ENCODE measurements at places on chromosomes 2 and 18. TPM values are rescaled to one million over a fixed set of nuclear protein-coding genes. Genes with fewer than 3 reads are reported as not detected.

The SCYGR8 gene
- not detected for total RNA-seq

The PMAIP1 gene
- total RNA-seq, result 1.1 TPM

The GNLY gene
- total RNA-seq, result 0.22 TPM

The MBD2 gene
- 94.9 TPM for total RNA-seq

The SKOR2 gene
- total RNA-seq, result not detected

The CPS1 gene
- 8.8 TPM for total RNA-seq

The NLRC4 gene
- 0.33 TPM for total RNA-seq

The REEP1 gene
- total RNA-seq, result 5.4 TPM

GRCh38 chr18:62631173-62631572 lies 84.2 kb upstream of the PHLPP1 start:
- no peak for DNase-seq

GRCh38 chr18:24940416-24940815 lies 411.6 kb downstream of the ZNF521 start:
- no peak for DNase-seq

DNA sequence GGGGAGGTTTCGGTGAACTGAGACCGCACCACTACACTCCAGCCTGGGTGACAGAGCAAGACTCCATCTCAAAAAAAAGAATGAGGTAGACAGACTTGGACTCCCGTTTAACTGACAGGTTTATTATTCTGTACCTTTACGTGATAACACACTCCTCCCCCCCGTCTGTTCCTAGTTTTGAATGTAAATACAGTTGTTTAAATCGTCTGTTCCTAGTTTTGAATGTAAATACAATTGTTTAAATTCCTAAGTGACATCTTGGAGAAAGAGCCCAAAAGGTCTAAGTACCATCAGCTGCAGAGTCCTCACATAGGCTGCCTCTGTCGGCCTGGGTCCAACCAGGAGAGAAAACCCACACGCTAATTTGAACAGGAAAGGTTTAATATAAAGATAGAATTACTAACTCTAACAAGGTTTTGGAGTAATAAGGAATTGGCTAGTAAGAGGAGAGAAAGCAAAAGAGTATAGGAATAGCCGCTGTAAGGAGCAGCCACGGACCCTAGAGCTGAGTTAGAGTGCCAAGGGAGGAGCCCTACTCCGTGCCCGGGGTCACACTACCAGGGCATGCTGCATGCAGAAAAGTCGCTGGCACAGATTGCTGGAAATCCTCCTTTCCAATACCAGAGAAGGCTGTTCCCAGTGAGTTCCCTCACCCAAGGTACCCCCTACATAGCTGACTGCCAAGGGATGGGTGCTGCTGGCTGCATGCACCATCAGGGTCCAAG lies 83.5 kb upstream of the RANBP2 start:
- no peak for DNase-seq

- no peak for DNase-seq
Observed at GRCh38 chr2:33314541-33314940, 161.9 kb upstream of the RASGRP3 start.

- no peak for DNase-seq
Observed at GRCh38 chr2:26169681-26170414, 3.0 kb upstream of the GAREM2 start.

- no peak for DNase-seq
Observed at GRCh38 chr2:5969303-5969702, 277.1 kb downstream of the SOX11 start.

- no peak for DNase-seq
Observed at GRCh38 chr2:164706522-164706921, 85.2 kb upstream of the GRB14 start.

DNA sequence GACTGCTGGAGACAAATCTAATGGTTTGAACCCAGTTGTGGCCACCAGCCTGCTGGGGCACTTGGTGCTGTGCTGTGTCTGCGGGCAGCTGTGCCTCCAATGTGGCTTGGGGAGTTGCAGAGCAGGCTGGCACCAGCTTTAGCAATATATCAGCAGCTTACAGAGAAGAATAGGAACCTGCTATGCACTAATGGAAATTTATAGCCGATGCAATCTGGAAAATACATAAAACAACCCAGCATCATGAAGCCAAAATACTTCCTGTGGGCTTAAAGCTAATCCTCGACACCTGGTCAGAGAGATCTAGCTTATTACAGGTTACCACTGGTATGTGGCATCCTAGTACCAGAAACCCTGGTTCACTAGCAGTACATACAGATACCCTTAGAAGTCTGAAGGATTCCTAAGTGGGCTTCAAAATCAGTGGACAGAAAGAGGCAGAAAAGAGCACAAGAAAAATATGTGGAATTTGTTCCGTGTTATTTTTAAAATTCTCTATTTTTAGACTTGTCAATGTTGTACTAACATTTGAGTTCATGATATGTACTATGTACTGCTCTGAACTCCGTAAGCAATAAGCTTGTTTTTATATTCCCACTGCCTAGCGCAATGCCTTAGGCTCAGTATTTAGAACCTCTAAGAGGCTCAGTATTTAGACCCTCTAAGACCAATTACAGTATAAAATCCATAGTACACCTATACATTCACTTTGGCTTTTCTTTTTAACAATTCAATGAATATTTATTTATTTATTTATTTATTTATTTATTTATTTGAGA lies 194.7 kb downstream of the UXS1 start:
- no peak for DNase-seq

DNA sequence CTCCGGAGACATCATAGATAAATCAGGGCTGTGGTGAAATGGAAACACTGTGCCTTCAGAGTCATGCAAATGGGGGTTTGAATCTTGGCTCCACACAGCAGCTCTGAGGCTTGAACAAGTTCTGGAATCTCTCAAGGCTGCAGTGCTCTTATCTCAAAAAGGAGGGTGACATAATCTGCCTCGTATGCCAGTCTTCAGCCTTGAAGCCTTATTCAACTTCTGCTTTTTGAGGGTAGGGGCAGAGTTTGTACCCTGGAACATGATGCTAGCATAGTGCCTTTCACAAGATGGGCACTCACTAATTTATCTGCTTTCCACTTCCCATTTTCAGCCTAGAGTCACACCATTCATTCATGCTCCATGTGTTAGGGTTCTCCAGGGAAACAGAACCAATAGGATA lies 42.3 kb downstream of the GATA6 start:
- no peak for DNase-seq

GRCh38 chr2:69386360-69386759 lies 667 bp downstream of the GFPT1 start:
- DNase-seq, result no peak

DNA sequence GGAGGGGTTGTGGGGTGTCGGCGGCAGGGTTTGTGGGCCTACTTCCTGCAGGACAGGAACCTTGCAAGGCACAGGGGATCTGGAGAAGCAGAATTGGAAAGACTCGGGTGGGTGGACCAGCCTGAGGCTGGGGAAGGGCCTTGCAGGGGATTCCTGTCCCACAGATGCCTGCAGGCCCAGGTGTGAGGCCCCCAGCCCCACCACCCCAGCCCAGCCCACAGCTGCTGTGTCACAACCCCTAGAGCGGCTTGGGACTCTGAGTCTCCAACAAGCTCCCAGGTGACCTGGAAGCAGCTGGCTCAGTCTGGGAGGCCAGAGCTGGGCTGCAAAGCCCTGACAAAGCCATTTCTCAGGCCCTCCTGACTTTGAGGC lies 93.1 kb downstream of the ZFP36L2 start:
- DNase-seq, result no peak

DNA sequence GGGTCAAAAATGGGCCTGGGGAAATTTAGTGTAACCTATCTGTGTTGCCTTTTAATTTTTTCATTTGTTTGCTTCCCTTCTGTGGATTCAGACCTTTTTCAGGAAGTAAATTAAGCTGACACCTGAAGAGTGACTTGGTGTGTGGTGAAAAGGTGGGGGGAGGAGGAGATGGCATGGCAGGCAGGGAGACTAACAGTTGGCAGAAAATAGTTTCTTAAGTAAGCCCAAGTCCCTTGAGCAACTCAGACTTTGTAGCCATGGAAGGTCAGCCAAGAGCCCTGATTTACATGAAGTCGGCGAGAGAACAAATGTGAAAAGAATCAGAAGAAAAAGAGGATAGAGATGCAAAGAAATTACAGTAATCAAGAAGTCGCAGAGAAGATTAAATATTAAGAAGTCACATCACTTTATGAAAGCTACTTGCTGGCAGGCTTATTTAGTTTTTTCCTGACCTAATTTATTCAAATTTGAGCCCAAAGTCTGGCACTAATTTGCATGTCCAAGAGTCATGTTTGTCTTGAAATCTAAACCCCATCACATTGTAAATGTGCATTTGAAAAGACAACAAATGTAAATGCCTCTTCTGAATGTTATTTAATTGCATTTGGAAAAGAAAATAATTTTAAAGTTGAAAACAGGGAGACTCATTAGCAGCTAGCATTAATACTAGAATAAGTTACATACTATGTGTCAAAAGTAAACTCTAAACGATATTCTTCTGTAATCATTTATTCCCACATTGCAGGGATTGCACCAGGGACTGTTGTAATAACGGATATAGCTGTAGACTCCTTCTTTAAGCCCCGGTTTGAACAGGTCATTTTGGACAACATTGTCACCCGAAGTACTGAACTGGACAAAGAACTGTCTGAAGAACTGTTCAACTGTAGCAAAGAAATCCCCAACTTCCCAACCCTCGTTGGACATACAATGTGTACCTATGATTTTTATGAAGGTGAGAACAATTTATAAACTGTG lies 19.3 kb downstream of the UPP2 start:
- DNase-seq, result no peak

DNA sequence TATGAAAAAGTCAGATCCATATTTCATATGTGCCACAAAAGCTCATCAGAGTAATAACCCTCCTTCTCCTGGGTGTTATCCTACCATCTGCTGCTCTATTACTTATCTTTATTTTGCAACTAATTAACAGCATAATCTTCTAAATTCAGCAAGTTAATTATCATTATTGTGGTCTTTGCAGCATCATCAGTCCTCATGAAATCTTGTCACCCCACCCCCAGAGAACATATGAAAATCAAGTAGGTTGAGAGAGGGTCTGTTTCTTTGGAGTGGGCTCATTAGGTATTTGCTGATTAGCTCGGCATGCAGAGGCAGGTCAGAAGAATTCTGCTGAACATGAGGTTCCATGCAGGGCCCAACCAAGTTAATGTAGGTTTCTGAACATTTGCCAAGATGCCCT lies 64.8 kb downstream of the ATF2 start:
- no peak for DNase-seq

DNA sequence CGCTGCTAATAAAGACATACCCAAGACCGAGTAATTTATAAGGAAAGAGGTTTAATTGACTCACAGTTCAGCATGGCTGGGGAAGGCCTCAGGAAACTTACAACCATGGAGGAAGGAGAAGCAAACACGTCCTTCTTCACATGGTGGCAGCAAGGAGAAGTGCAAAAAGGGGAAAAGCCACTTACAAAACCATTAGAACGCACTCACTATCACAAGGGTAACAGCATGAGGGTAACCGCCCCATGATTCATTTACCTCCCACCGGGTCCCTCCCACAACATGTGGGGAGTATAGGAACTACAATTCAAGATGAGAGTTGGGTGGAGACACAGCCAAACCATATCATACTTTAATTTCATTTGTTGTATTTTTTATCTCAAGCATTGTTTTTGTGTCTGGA lies 67.5 kb downstream of the ATP9B start:
- no peak for DNase-seq

- no peak for DNase-seq
Observed at GRCh38 chr2:99448556-99448955, 41.3 kb downstream of the REV1 start.

GRCh38 chr2:219284501-219285372 lies 5.6 kb downstream of the DNAJB2 start:
- DNase-seq, result no peak

DNA sequence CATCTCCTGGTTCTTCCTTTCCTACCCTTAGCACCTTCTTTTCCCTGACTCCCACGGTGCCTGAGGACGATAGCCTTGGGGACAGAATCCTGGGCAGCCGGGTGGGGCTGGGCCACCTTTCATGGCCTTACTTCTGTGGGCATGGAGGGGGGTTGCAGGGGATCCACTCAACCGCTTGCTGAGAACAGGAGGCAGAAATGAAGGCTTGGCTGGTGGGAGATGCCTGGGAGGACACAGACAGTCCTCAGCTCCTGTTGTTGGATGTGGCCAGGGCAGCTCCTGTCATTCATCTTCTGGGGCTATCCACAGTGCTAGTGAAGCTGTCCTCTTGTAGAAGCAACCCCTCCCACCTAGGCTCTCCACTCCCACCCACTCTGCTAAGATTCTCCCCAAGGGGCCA lies 95.5 kb upstream of the CELF4 start:
- DNase-seq, result no peak

DNA sequence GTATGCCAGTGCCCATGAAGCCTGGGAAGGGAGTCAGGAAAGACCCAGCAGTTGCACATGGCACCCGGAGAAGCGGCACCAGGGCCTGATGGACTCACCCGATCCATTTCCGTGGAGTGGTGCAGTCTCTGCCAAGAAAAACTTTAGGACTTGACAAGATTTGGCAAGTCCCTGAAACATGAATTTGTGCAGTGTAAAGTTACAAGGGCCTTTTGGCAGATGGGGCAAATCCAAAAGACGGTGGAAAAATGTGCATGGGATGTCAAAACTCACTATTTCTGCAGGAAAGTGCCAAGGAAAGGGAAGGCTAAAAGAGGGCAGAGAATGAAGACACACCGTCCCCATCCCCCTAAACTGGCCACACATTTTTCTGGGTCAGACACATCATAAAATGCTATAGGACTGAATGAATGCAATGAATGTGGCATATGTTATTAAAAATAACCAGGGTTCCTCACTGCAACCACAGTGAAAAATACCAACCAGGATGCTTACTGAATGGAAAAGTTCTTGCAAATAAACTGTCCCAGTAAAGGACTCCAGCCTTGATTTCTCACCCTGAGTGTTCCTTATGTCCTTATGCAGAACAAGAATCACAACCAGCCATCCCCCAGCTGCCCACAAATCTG lies 173.5 kb upstream of the SIX2 start:
- DNase-seq, result no peak
